ENCODE measurements at places on chromosomes 5 and 9.

DNA sequence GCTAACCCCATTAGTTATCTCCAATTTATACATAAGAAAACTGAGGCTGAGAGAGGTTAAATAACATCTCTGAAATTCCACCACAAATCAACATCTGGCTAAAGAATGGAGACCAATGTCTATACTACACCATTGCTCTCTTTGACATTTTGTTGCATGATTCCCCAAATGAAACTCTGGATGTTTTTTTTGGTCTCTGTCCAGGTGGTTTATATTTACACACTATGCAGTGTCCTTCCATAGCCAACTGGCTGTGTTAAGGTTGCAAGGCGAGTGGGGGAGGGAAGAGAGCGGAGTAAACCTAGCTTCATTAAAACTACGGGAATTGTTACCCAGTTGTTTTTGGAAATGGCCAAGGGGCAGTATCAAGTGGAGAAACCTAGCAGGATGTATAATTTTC is 67.2 kb downstream of the KIF4B start:
- DNase-seq = no peak

- DNase-seq = no peak
These were observed 248.6 kb downstream of the TMEM232 start for GRCh38 chr5:110477911-110478310.

DNA sequence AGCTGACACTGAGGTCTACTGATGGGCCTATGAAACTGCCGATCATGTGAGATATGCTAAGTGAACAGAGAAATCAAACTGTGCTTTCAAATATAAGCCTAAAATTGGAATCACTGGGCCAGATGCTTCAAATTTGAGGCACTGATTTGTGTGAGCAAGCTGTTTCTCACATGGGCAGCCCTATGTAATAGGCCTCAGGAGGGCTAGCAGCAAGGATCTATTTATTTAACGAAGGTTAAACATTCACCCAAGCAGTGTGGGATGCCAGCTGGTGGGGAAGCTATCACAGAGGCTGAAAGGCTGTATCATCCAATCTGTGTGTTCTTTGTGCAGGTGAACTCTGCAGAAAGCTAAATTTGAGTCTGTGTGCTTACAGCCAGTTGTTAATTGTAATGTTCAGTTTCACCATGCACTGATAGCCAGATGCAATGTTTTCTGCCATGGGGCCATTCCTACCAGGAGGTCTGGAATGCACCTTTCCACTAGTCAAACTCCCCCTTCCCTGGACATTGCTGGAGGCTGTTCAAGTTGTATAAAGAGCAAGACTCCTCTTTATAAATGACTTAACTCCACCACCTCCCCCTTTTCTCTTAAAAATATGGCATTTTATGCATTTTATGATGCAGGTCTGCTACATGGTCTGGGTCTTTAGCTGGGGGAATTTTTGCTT is 228.9 kb downstream of the SH3GL2 start:
- no peak for DNase-seq

DNA sequence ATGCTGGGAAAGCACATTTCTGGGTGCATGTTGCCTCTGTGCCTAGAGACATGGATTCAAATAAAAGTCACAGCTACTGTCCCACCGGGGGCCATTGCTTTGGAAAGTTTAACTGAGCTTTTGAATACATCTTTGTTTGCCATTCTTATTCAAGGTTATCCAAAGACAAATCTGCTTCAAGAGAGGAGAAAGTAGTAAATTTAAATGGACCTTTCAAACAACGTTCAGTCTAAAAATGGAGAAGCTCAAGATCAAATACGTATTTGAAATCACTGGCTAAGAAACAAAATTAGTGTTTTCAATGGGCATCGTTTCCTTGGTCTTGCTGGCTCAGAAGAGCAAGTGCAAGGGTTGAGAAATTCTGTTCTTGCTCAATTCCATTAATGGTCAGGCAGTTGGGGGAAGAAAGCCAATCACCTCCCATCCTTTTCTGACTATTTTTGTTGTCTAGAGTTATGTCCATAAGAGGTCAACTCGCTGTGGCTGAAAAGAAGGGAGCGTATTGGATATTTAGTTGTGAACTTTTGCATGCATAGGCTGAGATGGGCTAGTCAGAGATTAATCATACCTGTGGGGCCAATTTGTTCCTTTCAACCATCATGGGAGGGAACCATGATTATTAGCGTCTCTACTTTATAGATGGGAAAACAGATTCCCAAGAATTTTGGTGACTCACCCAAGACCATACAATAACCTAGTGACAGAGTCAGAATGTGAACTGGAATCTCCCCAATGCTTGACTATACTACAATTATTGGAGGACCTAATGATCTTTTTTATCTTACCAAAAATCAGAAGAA is 276.2 kb upstream of the TNC start:
- no peak for DNase-seq

DNA sequence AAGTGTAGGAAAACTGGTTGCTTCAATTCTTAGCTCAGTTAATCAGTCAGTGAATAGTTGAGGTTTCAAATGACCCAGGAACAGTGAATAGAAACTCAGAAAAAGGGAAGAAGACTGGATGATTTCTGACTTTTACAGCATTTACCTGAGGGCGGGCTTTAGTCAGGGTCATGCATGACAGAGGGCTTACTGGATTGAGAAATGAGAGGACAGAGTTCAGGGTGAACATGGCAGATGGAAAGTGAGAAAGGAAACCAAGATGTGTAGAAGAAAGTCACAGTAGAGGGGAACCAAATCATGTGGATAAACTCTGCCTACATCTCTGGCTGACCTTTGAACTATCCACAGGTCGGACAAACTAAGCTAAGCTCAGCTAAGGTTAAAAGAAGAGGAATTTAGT is 596.0 kb downstream of the SEMA5A start:
- DNase-seq = no peak

DNA sequence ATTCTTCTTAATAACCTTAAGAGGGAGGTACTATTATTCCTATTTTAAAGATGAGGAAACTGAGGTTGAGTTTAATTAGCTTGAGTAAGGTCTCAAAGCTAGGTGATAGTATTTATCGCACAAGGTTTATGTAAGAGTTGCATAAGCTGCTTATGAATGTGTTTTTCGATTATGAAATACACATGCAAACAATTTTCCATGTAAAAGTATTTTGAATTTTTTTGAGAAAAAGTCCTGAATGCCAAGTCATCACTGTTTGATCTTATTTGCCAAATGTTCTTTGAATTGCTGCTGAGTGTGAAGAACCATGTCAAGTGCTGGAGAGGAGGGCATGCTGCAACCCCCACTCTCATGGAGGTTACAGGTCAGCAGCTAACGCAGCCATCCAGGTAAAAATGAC is 174.4 kb downstream of the CARTPT start:
- no peak for DNase-seq

DNA sequence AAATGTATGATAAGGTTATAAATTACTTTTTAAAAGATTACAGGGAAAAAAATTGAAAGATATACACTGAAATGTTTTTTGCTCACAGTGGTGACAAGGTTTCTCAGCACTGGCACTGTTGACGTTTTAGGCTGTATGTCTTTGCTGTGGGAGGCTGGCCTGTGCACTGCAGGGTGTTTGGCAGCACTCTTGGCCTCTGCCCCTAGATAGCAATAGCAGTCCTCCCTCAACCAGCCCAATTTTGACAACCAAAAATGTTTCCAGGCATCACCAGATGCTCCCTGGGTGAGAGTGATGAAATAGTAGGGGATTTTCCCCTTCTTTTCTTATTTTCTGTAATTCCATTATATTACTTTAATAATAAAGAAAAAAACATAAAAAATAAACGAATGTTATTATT is 3.3 kb downstream of the CD274 start:
- DNase-seq = no peak

- no peak for DNase-seq
These were observed 2075.3 kb upstream of the C9orf72 start for GRCh38 chr9:29648601-29649000.

DNA sequence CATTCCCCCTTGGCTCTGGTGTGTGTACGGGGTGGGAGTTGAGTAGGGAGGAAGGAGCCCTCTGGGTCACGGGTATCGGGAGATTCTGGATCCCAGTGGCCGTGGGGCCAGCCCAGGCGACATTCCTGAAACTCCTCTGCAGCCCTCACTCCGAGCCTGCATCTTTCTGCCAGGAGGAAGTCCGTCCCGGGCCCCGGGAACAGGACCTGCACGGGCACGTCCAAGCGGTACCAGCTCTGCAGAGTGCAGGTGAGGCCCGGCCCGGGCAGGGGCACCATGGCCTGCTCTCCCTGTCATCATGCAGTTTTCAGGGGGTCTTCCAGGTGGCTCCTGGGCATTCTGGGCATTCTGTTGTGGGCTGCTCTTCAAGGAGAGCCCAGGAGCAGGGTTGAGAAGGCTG is 3.7 kb downstream of the ADAMTSL2 start:
- no peak for DNase-seq

DNA sequence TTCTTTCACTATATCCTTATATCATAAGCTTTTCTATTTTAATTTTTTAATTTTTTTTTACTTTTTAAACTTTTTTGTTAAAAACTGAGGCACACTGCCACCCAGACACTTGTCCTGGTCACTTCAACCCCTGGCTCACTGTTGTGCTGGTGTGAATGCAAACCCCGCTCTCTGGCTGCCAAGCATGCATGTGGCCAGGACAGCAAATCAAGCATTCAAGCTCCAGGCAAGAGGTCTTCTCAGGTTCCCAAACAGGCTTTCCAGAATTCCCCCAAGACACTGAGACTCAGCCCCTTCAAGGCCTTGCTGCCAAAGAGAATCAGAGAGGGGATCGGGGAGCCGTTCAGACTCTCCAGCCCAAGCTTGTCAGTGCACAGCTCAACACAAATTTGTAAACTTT is 139.9 kb downstream of the FANCC start:
- no peak for DNase-seq

GRCh38 chr9:115847216-115847615 is 306.4 kb upstream of the PAPPA start:
- no peak for DNase-seq

GRCh38 chr5:33049842-33050241 is 338.7 kb downstream of the NPR3 start:
- DNase-seq = no peak

- no peak for DNase-seq
These were observed 201.8 kb upstream of the MPDZ start for GRCh38 chr9:13481274-13481673.

Measured in H7 (cell line).